ENCODE measurements at places on chromosomes 3 and 15.
A peak's percentile ranks its signal among the peaks of the same experiment; 100 is the strongest.

DNA sequence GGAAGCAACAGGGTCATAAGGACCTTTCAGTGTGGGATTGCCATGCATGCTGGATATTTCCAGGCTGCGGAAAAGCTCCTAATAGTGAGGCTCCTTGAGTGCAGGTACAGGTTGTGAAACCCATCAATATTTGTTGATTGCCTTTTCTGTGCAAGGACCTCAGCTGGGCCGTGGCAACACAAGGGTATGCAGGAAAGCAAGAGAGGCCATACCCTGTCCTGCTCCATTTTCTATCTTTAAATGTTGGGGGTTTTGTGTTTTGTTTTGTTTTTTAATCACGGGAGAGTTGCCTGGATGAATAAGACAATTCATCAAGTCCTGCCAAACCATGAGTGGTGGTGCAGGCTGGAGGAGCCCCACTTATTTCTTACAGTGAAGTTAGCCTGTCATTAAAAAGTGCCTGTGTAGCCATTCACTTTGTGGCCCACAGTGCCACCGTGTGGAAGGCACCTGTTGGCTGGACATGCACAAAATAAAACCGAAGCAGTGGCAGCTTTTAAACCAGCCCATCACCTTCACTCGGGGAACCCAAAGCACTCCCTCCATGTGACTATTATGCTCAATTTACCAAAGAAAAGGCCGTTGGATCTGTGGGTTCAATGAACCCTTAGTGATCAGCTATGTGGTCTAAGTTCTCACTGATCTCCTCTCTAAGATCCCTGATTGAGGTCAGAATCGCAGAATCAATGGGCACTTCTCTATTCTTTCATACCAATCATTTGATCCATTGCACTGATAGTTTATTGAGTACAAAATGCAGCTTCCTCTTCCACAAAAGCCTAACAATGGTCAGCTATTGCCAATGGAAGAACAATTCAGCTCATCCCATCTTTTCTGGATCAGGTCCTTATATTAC, 42.2 kb downstream of the CLDN18 start:
- DNase-seq = no peak

DNA sequence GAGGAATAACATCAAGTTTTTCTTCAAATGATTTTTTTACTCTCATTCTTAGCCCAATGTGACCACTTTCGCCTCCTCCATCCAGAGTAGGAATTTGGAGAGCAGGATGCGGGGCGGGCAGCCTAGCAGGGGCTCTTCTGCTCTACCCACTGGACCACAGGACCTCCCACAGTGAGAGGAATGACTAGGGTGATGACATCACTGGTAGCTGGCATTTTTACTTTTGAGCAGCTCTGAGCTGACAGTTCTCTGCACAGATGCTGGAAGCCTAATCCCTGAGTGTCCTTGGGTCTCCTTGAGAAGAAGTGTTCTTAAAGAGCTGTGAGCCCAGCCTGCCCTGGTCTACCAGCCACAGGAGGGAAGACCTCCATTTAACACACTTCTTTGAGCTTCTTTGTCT, 1.4 kb upstream of the HCN4 start:
- DNase-seq = no peak

DNA sequence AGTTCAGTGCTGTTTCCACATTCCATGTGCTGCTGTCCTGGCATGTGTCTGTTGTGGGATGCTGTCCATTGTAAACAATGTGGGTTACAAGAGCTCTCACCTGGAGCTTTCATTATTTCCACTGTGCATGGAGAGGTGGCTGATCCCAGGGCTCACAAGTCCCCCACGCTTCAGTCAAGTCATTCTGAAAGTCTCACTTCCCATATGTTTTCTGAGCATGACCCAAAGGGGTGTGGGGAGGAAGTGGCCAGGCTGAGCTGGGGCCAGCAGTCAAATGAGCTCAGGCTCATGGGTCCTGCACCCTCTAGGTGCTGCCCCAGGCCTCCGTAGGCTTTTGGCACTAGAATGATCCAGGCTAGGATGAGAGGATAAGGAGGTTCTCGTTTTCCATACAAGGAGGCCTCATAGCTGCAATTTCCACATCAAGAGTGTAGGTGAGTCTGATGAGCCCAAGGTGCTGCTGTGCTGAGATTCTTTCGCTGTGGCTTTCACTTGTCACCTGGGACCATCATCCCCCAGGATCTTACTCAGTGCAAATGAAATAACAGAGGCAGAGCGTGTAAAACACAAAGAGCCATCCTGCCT, 22.0 kb downstream of the STARD5 start:
- no peak for DNase-seq

GRCh38 chr15:88118035-88118434, 138.5 kb downstream of the NTRK3 start:
- DNase-seq = no peak

GRCh38 chr3:53753518-53754183, 92.6 kb downstream of the CHDH start:
- peak; percentile 2 for DNase-seq

- no peak for DNase-seq
Observed at GRCh38 chr3:110059431-110059830, 722.1 kb upstream of the DPPA4 start.

DNA sequence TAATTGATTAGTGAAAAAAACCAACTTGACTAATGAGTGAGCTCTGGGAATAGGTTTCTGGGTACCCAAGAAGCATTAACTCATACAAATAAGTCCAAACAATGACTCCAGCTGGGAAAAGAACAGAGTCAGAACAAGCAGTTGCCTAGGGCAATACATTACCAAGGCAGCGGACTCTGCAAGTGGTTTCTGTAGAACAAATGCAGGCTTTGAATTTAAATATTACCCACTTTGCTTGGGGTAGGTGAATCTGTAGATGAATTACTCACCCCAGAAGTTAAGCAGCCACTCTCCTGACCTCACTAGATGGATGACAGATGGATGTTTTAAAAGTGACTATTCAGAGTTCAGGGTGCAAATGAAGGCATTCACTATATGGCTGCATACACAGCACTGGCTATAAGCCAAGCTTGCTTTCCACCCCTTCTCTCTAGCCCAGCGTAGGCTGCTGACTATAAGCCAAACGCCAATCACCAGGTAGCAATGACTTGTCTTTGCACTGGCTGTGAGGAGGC, 73.1 kb upstream of the BHLHE40 start:
- no peak for DNase-seq

DNA sequence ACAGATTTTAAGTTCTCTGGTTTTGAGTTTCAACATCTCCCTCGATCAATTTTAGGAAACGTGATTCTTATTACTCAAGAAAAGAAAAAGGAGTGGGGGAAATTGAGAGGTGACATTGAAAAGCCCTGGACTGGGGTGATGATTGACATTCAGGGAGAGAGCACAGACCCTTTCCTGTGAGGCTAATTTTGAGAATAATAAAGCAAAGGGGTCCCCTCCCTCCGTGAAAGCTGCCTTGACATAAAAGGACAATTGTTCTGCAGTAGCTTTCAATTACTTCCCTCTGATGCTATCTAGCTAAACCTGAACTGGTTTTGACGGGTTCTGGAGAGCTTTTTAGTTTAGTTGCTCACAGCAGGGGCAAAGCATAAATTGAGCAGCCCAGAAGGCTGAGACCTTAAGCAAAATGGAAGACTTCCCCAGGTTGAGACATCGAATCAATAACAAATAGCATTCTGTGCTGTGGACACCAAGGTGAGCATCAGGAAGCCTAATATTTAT, 14.4 kb upstream of the CMTM8 start:
- no peak for DNase-seq

DNA sequence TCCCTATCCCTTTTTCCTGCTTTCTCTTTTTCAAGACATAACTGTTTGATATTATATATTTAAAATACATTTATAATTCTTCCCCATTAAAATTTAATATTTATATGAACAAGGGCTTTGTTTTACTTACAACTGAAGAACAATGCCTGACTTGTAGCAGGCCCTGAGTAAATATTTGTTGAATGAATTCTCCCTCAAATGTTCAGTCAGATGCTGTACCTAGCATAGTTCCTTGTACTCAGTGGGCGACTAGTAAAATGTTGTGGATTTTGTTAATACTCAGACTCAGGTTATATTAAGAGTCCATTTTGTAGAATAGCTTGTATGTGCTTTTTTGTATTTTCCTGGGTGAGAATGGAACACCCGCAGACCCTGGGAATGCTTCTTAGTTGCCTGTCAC, 69.1 kb downstream of the SEC22A start:
- DNase-seq = no peak

GRCh38 chr3:194928831-194929577, 243.3 kb downstream of the FAM43A start:
- DNase-seq = no peak

DNA sequence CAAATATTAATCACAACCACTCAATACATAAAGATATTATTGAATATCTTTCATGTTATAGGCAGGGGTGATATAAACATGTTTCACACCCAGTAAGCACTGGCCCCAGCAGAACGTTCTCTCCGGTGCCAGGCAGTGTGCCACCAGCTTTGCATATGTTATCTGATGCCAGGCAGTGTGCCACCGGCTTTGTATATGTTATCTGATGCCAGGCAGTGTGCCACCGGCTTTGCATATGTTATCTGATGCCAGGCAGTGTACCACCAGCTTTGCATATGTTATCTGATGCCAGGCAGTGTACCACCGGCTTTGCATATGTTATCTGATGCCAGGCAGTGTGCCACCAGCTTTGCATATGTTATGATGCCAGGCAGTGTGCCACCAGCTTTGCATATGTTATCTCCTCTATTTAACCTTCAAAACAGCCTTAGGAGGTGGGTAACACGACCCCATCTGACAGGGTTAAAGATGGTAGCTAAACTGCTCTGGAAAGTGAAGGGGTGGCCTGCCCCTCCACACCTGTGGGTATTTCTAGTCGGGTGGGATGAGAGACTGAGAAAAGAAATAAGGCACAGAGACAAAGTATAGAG, 6.9 kb downstream of the MUC20 start:
- DNase-seq = no peak

DNA sequence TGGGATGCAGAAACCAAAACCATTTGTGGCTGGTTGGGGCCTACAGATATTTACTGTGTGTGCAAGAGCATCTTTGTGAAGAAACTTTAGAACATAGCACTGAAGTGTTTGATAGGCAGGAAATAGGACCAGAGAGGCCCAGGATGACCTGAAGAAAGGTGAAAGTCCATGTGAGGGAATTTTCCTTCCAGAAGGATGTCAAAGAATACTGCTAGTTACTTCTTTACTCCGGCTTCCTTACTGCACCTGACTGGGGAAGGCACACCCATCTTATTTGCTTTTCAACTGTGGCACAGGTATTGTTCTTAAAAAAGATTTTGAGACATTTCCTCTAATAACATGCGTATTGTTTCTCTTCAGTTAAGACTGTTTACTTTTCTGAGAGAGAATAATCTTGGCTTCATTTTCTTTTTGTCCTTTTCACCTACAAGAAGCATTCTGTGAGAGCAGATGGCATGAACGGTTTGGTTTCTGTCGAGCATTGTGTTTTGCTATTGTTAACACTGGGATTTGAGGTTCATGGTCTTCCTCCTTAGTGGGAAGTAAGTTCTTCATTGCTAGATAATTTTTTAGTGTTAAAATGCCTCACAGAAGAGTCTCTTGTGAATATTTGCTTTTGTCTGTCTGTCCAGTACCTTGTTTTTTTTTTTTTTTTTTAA, 71.5 kb downstream of the SLCO3A1 start:
- no peak for DNase-seq

- DNase-seq = no peak
Observed at GRCh38 chr3:102206511-102207031, 228.2 kb upstream of the ZPLD1 start.
